ENCODE measurements at places on chromosomes 2 and 18.

- no peak for DNase-seq
Observed at GRCh38 chr18:7132356-7133150, 15.0 kb upstream of the LAMA1 start.

GRCh38 chr18:59189008-59189407 is 30.9 kb upstream of the GRP start:
- DNase-seq, result no peak

DNA sequence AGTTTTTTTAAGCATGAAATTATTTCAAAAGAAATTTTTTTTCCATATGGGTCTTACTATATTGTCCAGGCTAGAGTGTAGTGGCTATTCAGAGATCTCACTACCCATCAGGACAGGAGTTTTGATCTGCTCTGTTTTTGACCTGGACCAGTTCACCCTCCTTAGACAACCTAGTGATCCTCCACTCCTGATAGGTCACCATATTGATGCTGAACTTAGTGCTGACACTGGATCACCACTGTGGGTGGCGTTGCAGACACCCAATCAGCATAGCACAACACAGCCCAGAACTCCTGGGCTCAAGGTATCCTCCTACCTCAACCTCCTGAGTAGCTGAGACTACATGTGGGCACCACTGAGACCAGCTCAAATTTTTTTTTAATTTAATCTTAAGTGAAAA is 8.2 kb downstream of the OLA1 start:
- DNase-seq, result no peak

DNA sequence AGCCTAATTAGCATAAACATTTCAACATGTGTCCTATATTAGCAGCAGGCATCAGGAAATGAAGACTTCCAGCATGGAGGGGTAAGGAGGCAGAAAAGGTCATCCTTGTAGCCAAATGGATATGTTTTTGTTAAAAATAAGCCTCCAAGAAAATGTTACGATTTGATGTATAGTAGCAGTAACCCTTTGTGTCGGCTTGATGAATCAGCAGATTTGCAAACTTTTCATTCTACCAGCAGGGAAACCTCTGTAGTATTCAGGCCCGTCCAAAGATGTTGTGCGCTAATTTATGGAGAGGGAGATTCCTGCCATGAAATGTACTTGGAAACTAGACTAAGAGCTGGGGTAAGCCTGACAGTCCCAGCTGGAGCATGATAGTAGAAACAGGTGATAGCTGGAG is 780.8 kb upstream of the KLHL29 start:
- no peak for DNase-seq

- no peak for DNase-seq
Observed at GRCh38 chr2:205612636-205613035, 69.7 kb upstream of the NRP2 start.

DNA sequence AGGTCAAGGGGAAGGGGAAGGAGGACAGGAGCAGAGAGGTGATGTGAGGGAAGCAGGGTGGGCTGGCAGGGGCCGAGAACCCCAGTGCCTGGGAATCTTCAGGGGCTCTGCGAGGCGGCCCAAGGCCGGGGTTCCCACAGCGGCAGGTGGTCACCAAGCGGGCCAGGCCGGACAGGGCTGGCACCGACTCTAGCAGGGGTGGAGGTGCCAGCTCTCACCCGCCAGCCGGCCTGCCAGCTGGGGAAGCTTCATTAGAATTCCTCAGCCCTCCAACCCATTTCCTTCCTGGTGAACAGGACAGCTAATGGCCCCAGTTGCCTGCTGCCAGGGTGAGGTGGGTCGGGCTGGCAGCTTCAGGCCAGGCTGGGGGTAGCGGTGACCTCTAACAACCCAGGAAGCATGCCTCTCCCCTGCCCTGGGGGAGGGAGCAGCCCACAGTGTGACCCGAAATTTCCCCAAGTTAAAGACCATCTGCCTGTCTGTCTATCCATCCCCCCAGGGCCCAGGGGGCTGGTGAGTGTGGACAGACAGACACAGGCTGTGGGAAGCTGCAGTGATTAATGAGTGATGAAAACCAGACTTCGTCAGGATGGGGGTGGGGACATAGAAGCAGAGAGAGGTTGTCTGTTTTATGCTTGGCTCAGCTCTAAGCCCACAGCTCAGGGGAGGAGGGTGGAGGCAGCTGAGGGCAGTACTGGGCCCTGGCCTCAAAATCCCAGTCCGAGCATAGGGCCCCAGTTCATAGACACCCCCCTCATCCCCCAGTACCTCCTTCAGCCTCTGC is 144.1 kb downstream of the ZFP36L2 start:
- peak; percentile 75 for DNase-seq

- no peak for DNase-seq
Observed at GRCh38 chr18:49730951-49731391, 82.4 kb downstream of the ACAA2 start.

- DNase-seq, result no peak
Observed at GRCh38 chr2:64487256-64488049, 33.5 kb downstream of the LGALSL start.

- no peak for DNase-seq
Observed at GRCh38 chr2:105580870-105581554, 163.7 kb upstream of the NCK2 start.

DNA sequence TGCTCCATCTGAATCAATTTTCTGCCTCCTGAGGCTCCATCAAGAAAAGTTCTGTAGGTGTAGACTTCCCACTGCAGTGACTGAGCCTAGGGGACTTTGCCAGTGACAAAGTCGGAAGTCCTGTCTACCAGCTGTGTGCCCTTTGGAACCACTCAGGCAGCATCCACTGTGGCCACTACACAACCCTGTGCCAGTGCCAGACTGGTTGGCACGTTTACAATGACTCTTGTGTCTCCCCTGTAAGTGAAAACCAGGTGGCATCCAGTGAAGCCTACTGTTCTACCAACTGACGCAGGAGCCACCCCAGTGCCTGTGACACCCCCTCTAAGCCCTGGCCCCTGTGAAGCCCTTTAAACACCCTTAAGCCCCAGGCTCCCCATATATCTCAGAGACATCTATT is 132.1 kb upstream of the SERPINE2 start:
- DNase-seq, result no peak

GRCh38 chr2:39158351-39158750 is 37.5 kb upstream of the SOS1 start:
- DNase-seq, result no peak

DNA sequence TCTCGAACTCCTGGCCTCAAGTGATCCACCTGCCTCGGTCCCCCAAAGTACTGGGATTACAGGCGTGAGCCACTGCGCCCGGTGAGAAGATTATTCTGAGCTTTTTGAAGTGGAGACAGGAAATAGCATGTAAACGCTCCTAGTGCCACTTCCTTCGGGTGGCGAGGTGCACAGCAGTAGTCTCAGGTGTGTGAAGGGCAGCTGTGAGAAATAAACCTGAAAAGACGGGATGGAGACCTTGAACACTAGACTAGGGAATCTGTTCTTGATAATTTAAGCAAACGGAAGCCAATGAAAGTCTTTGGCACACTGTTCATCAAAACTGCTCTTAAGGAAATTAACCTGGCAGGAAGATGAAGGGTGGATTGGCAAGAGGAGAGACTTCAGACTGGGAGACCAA is 439 bp upstream of the PLEKHH2 start:
- peak; percentile 48 for DNase-seq

- no peak for DNase-seq
Observed at GRCh38 chr2:42140496-42140895, 28.7 kb upstream of the EML4 start.

DNA sequence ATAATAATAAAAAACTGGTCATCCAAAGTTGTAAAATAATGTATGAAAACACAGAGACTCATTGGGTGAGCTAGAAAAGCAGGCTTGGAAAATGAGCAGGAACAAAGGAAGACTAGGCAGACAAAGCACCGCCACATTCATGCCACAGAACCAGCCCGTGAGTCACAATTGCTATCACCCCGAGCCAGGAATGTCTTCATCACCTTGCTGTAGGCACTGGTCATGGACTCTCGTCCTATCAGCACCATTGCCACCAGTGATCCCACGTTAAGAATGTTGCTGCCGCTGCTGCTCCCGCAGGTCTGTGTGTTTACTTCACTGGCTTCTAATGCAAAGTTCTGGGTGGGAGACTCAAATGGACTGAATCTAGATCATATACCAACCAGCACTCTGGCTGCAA is 417.9 kb downstream of the PID1 start:
- no peak for DNase-seq

- no peak for DNase-seq
Observed at GRCh38 chr2:85925216-85925671, 36.5 kb upstream of the ST3GAL5 start.

- peak; percentile 25 for DNase-seq
Observed at GRCh38 chr2:127859712-127860085, 1.7 kb upstream of the POLR2D start.

DNA sequence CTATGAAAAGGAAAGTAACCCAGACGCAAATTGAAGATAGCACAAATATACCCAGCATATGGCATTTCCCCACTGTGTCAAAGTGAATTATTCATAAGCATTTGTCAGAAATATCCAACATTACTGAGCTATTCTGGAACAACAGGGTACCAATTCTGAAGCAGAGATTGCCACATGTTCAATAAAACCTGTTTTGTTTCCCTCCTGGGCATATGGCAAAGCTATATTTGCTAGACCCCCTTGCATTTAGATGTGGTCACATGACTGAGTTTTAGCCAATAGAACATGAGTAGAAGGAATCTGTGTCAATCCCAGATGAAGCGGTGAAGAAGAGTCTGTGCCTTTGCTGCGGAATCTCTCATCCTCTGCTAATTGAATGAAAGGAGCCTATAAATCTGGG is 296.4 kb upstream of the DLGAP1 start:
- no peak for DNase-seq

DNA sequence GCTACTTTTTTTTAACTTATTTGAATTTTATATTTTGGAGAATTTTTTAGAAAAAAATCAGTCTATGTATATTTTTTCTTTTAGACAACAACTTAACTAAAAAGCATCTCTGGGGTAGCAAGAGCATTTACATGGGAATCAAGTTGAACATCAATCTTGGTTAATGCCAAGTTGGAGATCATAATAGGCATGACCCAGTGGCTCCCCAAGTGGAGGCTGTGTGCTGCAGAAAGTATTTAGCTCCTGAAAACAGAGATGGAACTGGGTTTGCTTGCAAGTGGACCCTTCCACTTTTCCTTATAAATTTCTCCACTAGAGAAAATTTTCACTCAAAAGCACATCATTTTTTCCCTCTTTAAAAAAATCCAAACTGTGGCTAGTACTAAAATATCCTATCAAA is 23.9 kb upstream of the CAVIN2 start:
- peak; percentile 54 for DNase-seq

DNA sequence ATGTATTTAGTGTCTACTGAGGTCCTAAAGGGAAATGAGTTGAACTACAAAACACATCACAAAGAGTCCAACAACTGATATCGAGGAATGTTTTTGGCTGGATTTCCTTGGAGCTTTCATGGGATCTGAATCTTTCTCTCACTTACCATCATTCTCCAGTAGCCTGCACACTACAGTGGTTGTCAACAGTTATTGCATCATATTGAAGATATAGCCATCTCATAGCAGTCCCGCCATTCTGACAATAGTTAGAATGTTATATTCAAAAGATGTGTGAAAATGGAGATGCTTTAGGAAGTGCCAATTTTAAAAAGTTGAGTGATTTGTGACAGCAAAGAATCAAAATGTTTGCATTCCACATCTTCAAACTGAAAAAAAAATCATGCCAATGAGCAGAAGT is 186.8 kb downstream of the DSC3 start:
- no peak for DNase-seq

GRCh38 chr2:72794572-72794971 is 31.3 kb downstream of the EXOC6B start:
- no peak for DNase-seq

DNA sequence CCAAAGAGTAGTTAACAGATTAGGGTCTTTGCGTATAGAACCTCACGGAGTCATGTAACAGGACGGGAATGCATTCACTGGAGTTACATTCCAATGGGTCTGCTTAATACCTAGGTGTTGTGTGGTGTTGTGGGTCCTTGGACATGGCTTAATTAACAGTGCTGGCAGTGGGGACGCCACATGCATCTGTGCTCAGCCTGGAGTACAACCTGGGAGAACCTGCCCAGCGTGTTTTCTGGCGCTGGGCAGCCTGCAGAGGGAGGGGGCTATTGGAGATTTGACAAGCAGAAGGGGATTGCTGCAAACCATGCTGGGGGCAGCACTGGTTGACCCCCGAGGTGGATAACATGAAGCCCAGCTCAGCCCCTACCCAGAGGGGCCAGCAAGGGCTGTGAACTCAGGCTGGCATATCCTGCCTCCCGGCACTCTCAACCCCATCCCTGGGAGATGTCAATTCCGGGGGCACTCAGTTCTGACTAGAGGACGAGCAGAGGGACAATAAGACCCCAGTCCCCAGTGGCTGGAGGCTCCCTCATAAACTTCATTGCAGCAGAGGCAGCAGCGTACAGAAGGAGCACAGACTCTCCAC is 29.3 kb upstream of the COPS8 start:
- no peak for DNase-seq

DNA sequence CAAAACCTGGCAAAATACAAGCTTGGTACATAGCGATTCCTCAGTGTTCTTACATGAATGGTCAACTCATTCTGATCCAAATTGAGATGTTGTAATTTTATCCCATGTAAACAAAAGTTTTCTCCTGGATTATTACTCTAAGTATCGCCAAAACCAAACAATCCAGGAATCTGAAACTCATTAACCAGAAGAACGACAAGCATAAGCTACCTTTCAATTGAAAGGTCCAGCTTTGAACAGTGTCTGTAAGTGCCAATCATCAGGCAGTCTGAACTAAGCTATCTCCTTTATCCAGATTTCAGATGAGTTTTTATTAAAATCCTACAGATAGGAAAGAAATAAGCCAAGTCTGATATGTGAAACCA is 2.4 kb downstream of the MEX3C start:
- no peak for DNase-seq

GRCh38 chr2:240946046-240946445 is 39.9 kb downstream of the CROCC2 start:
- DNase-seq, result no peak

DNA sequence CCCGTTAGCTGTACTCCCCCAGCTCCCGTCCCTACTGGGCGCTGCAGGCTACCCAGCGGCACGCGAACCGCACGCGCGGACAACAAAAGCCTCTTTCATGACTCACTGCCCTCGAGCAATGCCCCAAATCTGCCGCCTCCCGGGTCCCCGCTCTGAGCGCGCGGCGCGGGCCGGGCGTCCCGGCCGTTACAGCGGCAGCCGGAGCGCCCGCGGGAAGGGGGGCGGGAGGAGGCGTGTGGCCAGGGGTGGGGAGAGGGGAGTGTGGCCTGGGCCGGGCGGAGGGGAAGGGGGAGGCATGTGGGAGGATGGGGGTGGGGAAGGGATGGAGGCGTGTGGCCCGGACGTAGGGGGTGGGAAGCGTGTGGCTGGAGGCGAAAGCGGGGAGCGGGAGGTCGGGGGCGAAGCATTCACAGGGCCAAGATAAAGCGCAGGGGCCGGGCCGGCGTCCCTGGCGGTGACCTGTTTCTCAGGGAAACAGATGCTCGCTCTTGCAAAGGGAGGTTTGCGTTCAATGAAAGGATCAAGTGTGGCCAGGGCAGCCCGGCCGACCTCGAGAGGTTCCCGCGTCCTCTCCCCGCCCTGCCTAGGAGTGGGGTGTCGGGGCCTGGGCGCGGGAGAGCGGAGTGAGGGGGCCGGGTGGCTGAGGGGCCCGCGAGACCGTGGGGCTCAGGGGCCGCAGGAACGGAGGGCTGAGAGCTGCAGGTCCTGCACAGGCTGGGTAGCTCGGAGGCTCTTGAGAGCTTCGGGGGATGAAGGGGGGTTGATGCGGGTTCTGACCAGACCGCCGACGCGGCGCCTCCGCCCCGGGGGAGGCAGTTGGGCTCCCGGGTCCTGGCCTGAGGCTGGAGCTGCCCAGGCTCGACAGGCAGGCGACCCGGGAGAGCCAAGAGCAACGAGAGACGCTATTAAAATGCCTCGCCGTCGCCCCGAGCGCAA is 3.5 kb upstream of the NEUROD1 start:
- peak; percentile 93 for DNase-seq

- DNase-seq, result peak; percentile 81
Observed at GRCh38 chr2:120396013-120396860, 50.3 kb downstream of the INHBB start.
